ENCODE measurements at places on chromosomes 12 and 14. TPM values are rescaled to one million over a fixed set of nuclear protein-coding genes. Genes with fewer than 3 reads are reported as not detected.

GRCh38 chr14:102205560-102205959 lies 65.9 kb downstream of the WDR20 start:
- H3K4me3 ChIP-seq: no peak overlapping the region
- no peak for DNase-seq
- H3K36me3 ChIP-seq: peaks cover 29% of the 10 kb centered on the region
- H3K27me3 ChIP-seq: no peaks in the 10 kb centered on the region

- H3K27me3 ChIP-seq: no peaks in the 10 kb centered on the region
- H3K36me3 ChIP-seq: no peaks in the 10 kb centered on the region
- H3K27ac ChIP-seq: no peak overlapping the region
Measured at GRCh38 chr12:14850929-14851663, 7.8 kb upstream of the ART4 start.

- no peaks in the 10 kb centered on the region for H3K4me1 ChIP-seq
- no peak overlapping the region for H3K27ac ChIP-seq
- H3K36me3 ChIP-seq: no peaks in the 10 kb centered on the region
- H3K27me3 ChIP-seq: no peaks in the 10 kb centered on the region
- no peak for DNase-seq
Measured at GRCh38 chr12:124191024-124191359, 103.9 kb upstream of the RFLNA start.

DNA sequence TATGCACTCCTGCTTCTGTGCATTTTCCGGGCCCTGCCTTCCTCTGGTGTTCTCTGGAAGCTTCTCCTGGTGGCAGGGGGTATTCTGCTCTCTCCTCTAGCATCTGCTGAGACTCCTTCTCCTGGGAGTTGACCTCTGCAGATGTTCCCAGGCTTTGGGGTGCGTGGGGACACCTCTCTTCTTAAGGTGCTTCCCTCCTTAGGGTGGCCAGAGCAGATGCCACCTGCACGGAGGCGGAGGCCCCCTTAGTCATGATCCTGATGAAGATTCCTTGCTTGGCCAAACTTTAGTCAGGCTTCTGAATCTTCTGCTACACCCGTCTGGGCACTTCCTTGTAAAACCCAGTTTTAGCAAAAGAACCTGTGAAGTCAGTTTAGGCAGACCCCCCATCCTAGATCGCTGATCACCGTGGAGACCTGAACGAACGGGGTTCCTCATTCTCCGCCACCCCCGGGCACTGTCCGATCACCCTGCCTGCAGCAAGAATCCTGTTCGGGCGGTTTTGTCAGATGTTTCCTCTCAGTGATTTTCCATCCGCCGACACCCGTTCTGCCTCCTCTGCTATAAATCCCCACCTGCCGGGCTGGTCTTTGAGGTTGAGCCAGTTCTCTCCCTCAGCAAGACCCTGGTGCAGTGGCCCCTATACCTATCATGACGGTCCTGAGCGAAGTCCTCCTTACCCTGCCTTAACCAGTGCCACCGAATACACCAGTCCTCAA lies 111.9 kb downstream of the CALM1 start:
- no peak overlapping the region for H3K4me3 ChIP-seq
- no peak overlapping the region for H3K27ac ChIP-seq
- H3K36me3 ChIP-seq: no peaks in the 10 kb centered on the region
- DNase-seq: no peak
- peaks cover 8% of the 10 kb centered on the region for H3K4me1 ChIP-seq

DNA sequence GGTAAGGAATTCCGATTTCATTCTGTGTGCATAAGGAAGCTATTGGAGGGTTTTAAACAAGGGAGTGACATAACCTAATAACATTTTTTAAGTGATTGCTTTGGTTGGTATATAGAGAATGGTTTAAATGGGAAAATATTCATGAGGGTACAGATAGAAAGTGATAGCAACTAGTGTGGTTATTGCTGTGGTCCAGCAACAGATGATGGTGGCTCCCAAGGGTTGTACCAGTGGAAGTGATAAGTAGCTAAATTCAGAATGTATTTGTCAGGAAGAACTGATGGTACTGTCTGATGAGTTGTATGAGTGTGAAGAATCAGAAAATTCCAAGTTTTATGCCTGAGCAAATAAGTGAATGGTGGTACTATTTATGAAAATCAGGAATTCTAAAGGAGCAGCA lies 2.6 kb upstream of the CNOT2 start:
- H3K4me1 ChIP-seq: peaks cover 32% of the 10 kb centered on the region
- peak overlapping the region; percentile 35 for H3K27ac ChIP-seq
- no peak for DNase-seq
- no peak overlapping the region for H3K4me3 ChIP-seq

DNA sequence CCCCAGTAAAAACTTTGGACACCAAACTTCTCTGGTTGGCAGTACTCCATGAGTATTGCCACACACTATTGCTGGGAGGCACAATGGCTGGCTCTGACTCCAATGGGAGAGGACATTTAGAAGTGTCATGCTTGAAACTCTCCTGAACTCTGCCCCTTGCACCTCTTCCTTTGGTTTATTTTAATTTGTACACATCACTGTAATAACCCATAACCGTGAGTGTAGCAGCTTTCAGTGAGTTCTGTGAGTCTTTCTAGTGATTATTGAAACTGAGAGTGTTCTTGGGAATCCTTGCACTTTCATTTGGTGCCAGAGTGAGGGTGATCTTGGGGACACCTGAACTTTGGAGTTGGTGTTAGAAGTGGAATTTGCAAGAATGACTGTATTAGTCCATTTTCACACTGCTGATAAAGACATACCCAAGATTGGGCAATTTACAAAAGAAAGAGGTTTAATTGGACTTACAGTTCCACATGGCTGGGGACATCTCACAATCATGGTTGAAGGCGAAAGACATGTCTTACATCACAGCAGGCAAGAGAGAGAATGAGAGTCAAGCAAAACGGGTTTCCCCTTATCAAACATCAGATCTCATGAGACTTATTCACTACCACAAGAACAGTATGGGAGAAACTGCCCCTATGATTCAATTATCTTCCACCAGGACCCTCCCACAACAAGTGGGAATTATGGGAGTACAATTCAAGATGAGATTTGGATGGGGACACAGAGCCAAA lies 41.3 kb upstream of the CEP83 start:
- no peak overlapping the region for H3K4me3 ChIP-seq
- H3K4me1 ChIP-seq: no peaks in the 10 kb centered on the region
- peaks cover 21% of the 10 kb centered on the region for H3K27me3 ChIP-seq

DNA sequence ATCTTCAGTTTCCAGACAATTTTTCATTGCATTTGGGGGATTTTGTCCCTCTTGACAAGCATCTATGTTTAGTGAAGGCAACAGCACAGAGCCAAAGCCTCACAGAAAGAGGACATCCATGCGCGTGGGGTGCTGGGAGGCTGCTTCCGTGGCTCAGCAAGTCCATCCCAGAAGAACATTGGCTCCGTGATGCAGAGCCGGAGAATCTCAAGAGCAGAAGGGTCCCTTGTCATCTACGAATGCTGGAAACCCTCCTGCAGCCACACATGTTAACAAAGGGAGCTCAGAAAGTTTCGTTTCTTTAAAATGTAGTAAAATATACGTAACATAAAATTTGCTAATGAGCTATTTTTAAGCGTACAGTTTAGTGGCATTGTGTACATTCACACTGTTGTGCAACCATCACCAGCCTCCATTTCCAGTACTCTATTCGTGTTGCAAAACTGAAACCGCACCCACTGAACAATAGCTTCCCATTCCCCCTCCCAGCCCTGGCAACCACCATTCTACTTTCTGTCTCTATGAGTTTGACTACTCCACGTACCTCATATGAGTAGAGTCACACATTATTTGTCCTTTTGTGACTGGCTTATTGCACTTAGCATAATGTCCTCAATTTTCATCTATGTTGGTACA lies 185.9 kb downstream of the TTC7B start:
- DNase-seq: no peak
- H3K36me3 ChIP-seq: no peaks in the 10 kb centered on the region
- H3K27me3 ChIP-seq: no peaks in the 10 kb centered on the region
- no peak overlapping the region for H3K27ac ChIP-seq
- H3K4me3 ChIP-seq: no peak overlapping the region

GRCh38 chr14:100629696-100630095 lies 42.5 kb upstream of the BEGAIN start:
- no peak for DNase-seq
- peaks cover 12% of the 10 kb centered on the region for H3K36me3 ChIP-seq
- H3K4me1 ChIP-seq: no peaks in the 10 kb centered on the region
- no peak overlapping the region for H3K27ac ChIP-seq

GRCh38 chr12:50055831-50056638 lies 1.4 kb upstream of the ASIC1 start:
- no peak overlapping the region for H3K27ac ChIP-seq
- peaks cover 67% of the 10 kb centered on the region for H3K27me3 ChIP-seq
- H3K4me1 ChIP-seq: peaks cover 17% of the 10 kb centered on the region
- H3K4me3 ChIP-seq: peak overlapping the region; percentile 86

DNA sequence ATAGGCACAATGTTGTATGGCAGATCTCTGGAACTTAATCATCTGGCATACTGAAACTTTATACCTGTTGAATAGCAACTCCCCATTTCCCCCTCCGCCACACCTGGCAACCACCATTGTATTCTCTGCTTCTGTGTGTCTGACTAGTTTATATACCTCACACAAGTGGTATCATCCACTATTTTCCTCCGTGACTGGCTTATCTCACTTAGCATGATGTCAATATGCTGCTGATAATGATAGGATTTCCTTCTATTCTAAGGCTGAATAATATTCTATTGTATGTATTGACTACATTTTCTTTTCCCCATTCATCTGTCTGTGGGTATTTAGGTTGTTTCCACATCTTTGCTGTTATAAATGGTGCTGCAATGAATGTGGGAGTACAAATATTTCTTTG lies 21.5 kb downstream of the BRMS1L start:
- no peaks in the 10 kb centered on the region for H3K4me1 ChIP-seq
- no peaks in the 10 kb centered on the region for H3K27me3 ChIP-seq
- no peak overlapping the region for H3K27ac ChIP-seq
- no peak for DNase-seq
- no peak overlapping the region for H3K4me3 ChIP-seq

DNA sequence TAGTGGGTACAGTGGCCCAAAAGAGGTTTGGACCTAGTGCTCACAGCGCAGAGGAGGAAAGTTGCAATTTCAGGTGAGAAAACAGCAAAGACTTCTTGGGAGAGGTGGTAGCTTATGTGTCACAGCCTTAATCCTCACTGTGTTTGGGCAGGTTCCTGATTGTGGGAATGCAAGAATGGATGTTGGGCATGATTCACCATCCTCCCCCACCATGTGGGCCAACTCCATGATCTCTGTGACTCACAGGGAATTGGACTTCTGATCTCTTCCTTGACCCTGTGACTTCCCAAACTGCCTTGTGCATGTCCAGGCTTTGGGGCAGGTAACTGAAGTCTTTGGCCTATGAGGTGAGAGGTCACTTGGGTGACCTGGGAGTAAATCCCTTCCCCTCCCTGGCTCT lies 1.8 kb upstream of the CHST11 start:
- no peak for DNase-seq
- peaks cover 29% of the 10 kb centered on the region for H3K4me1 ChIP-seq
- H3K36me3 ChIP-seq: no peaks in the 10 kb centered on the region
- H3K4me3 ChIP-seq: no peak overlapping the region
- H3K27me3 ChIP-seq: no peaks in the 10 kb centered on the region

DNA sequence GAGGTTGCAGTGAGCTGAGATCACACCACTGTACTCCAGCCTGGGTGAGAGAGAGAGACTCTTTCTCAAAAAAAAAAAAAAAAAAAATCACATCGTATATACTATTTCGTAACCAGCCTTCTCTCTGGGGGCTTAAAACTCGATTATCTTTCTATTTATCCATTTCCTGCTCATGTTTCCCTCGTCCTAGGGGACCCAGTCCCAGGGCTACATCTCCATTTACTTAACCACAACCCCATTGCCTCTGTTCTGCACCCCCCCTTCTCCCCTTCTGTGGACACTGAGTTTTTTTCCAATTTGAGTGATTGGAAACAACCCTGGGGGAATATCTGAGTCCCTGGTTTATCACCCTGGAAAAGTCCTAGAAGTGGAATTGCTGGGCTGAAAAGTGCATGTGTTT lies 36.2 kb upstream of the YY1 start:
- H3K27me3 ChIP-seq: no peaks in the 10 kb centered on the region
- H3K27ac ChIP-seq: no peak overlapping the region
- DNase-seq: no peak
- no peak overlapping the region for H3K4me3 ChIP-seq
- no peaks in the 10 kb centered on the region for H3K36me3 ChIP-seq

DNA sequence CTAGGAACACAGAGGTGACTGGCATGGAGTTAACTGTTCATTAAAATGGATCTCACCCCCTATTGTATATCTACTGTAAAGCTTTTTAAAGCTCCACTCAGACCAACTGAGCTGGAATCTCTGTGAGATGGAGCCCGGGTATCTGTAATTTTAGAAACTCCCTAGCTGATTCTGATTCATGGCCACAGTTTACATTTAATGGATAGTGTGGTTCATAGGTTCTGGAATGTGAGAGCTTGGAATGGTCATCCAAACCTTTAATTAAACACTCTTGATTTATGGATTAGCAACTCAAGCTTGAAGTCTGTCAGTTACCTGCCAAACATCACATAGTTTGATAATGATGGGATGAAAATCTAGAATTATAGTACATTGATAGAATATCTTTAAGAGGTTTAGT lies 183.8 kb downstream of the SLC25A21 start:
- H3K27ac ChIP-seq: no peak overlapping the region
- DNase-seq: no peak
- H3K4me1 ChIP-seq: no peaks in the 10 kb centered on the region
- H3K36me3 ChIP-seq: no peaks in the 10 kb centered on the region

- no peaks in the 10 kb centered on the region for H3K27me3 ChIP-seq
- H3K27ac ChIP-seq: no peak overlapping the region
- H3K4me3 ChIP-seq: no peak overlapping the region
Measured at GRCh38 chr12:25337916-25338315, 87.2 kb upstream of the KRAS start.

DNA sequence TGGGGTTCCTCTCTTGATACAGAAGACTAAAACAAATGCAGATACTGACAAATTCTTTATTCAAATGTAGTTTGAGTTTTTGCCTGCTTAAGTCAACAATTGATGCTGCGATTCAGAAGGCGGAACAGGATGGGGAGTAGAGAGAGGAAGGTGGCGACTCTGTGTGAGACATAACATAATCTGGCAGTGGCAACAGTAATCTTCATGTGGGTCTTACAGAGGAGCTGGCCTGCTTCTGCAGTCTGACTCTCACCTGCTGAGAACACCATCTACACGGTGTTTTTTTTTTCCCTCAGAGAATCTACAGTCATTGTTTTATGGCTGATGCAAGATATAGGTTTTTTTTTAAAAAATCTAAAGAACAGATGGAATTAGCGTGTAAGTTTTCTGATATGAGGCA lies 10.1 kb downstream of the CCDC92 start:
- H3K4me3 ChIP-seq: no peak overlapping the region
- DNase-seq: no peak
- H3K4me1 ChIP-seq: no peaks in the 10 kb centered on the region
- no peaks in the 10 kb centered on the region for H3K36me3 ChIP-seq
- H3K27me3 ChIP-seq: no peaks in the 10 kb centered on the region
- no peak overlapping the region for H3K27ac ChIP-seq

- no peak overlapping the region for H3K4me3 ChIP-seq
- H3K27ac ChIP-seq: no peak overlapping the region
- no peaks in the 10 kb centered on the region for H3K27me3 ChIP-seq
- H3K36me3 ChIP-seq: no peaks in the 10 kb centered on the region
- no peak for DNase-seq
Measured at GRCh38 chr14:56205881-56206280, 87.7 kb downstream of the PELI2 start.

- peak overlapping the region; percentile 16 for H3K27ac ChIP-seq
- H3K4me1 ChIP-seq: peaks cover 44% of the 10 kb centered on the region
- no peaks in the 10 kb centered on the region for H3K36me3 ChIP-seq
- no peak for DNase-seq
- no peaks in the 10 kb centered on the region for H3K27me3 ChIP-seq
Measured at GRCh38 chr14:68331991-68332390, 460.9 kb downstream of the ZFP36L1 start.

Gene PIANP
- polyA plus RNA-seq: not detected

Gene ERBB3
- not detected for polyA plus RNA-seq

Gene OAS2
- polyA plus RNA-seq: 32.7 TPM

Gene CLEC12A
- not detected for polyA plus RNA-seq

Gene SLC39A9
- polyA plus RNA-seq: 17.6 TPM

Gene PPM1H
- polyA plus RNA-seq: 0.15 TPM

Measured in naive B cell (primary cell).